ENCODE measurements at places on chromosomes 7 and 10. TPM values are rescaled to one million over a fixed set of nuclear protein-coding genes. Genes with fewer than 3 reads are reported as not detected.

ZNF37A gene
- total RNA-seq: 4.9 TPM

PRLHR gene
- total RNA-seq: not detected

SSC4D gene
- 1.7 TPM for total RNA-seq

CRTAC1 gene
- not detected for total RNA-seq

ZNHIT1 gene
- total RNA-seq: 154 TPM

TAS2R3 gene
- total RNA-seq: 1.1 TPM

All from epithelial cell of alveolus of lung (primary cell).